Left renal pelvis (tissue), 4 donors: ENCODE measurements at places on chromosomes 11 and 22.

DNA sequence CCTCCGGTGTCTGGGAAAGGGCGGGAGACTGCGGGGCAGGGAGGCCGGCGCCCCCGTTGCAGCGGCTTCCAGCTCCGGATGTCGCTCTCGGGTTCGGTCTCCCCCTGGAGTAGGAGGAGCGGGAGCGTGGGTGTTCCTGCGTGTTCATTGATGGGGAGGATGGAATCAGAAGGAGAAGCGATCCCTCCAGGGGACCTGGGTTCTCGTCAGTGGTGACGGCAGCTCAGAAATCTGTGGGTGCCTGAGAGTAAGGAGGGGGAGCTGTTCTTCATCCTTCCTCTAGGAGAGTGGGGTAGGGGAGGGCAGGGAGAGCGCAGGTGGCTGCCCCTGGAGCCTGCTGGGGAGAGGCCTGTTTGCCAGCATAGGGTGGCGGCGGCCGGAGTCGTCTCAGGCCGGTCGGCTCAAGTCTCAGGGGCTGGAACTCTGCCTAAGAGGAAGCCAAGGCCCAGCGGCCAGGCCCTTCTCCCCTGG, 1.1 kb downstream of the UBASH3B start:
- no peak for DNase-seq

DNA sequence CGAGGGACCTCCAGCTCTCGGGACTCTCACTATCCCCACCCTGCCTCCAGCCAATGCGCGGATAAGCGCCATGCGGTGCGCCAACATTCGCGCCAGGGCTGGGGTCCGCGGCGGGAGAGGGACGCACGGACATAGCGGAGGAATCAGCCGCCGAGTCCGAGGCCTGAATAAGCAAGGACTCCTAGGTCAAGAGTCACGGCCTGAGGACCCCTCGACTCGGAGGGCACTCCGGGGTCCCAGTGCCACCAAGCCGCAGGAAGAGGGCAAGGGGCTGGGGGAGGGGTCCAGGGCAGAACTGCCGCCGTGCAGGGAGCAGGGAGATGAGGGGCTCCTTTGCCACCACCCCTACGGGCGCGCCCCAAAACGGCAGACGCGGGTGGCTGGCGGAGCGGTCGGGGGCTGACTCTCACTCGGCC, 552 bp downstream of the DSCAML1 start:
- DNase-seq: no peak

DNA sequence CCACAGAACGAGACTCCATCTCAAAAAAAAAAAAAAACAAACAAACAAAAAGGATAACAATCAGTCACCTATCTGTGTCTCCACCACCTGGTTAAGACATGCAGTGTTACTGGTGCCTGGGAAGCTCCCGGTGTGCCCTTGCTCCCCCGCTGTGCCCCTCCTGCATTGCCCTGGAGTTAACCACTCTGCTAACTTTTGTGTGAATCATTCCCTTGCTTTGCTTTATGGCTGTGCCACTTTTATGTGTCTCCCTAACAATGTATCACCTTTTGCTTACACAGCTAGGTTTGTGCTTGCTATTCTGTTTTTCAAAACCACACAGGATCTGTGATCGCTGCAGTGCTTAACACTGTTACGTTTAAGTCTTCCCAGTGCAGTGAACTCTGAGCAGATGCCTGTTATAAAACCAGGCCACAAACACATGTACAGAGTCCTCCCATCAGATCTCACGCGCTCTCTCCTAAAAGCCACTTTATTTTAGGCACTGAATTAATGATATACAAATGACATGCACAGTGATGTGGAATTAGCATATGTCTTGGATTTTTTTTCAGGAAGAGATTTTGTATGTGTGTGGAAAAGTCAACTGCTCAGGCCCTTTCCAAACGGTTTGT, 69.9 kb downstream of the BUD13 start:
- DNase-seq: no peak

GRCh38 chr11:69637941-69638871, 2.8 kb upstream of the CCND1 start:
- DNase-seq: no peak

DNA sequence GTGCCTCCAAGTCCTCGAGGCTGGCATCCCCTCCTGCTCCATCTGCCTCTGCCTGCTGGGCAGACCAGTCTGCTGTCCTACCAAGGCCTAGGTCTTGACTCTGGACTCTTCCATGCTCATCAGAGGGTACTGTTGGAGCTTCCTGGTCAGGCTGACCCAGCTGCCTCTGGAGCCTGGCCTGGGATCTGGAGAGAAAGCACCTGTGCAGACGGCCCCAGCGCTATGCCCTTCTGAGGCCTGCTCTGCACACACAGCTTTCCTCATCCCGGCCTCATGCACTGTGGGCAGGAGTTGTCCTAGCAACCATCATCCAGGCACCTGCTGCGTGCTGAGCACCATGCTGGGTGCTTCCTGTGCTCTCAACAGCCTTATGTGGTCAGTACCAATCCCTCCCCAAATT, 70.8 kb downstream of the CDKN1C start:
- no peak for DNase-seq

GRCh38 chr22:38193580-38193979, 8.2 kb upstream of the MAFF start:
- no peak for DNase-seq

DNA sequence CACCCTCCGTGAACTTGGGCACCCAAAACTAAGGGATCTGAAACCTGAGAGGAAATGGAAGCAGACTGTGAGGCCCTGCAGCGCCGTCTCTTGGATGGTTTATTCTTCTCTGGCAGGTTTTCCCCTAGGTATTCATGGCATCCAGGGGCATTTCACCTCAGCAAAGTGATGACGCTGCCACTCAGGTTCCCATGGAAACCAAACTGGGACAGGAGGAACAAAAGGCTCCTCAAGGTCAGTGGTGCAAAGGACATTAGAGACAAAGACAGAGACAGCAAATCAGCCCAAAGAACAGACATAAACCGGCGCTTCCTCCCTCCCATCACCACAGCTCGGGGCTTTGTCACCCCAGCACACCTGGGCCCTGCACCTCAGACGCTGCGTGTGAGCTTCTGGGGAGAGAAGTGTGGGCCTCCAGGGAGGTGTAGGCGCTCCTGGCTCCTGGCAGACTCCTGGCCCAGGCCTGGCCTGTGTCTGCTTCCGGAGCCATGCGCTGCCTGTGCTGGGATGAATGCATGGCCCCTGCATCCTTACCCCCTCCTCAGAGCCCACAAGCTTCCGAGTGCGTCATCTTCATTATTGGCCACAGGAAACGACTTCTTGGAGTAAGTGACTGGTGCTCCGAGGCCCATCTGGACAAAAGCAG, 5.9 kb downstream of the TP53AIP1 start:
- DNase-seq: peak; percentile 40

DNA sequence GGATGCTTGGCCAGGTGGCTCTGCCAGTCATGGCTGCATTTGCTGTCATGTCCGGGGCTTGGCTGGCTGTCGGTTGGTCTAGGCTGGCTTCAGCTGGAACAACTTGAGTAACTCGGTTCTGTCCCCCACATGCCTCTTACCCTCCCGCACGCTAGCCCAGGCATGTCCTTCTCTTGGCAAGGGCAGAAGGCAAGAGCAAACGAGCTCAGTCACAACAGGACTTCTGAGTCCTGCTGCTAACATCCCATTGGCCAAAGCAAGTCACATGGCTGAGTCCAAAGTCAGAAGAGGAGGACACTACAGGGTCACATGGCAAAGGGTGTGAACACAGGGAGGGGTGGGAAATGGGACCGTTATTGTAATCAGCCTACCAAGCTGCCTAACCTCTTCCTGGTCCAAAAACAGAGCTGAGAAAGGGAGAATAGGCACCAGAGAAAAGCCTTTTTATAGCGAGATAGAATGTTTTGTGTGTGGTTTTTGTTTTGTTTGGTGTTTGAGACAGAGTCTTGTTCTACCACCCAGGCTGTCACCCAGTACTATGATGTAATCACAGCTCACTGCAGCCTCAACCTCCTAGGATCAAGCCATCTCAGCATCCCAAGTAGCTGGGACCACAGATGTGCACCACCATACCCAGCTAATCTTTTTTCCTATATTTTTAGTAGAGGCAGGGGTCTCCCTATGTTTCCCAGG, 81.9 kb downstream of the MN1 start:
- no peak for DNase-seq
